ENCODE measurements at places on chromosomes 3 and 15.

GRCh38 chr3:14806641-14807263 is 12.0 kb upstream of the FGD5 start:
- no peak for DNase-seq

- no peak for DNase-seq
Observed at GRCh38 chr3:59064728-59065127, 14.9 kb upstream of the CFAP20DC start.

GRCh38 chr3:147572970-147573340 is 163.8 kb downstream of the ZIC1 start:
- DNase-seq: no peak

DNA sequence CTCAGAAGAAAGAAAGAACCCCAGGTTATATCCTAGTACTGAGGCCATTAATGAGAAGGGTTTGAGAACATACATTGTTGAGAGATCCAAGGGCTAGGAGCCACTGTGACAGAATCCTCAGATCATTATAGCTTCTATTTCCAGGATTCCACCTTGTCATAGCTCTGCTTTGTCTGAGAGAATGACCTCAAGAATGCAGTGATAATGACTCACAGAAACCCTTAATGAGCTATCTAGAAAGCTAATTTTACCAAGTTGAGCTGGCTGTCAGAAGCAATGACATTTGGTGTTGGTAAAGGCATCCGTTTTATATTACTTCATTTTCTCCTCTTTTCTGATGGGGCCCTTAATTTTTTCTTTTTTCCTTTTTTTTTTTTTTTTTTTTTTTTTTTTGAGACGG is 10.9 kb downstream of the TRIP4 start:
- DNase-seq: no peak
